HepG2 (cell line): ENCODE measurements at places on chromosomes 16 and 17.
A peak's percentile ranks its signal among the peaks of the same experiment; 100 is the strongest.

DNA sequence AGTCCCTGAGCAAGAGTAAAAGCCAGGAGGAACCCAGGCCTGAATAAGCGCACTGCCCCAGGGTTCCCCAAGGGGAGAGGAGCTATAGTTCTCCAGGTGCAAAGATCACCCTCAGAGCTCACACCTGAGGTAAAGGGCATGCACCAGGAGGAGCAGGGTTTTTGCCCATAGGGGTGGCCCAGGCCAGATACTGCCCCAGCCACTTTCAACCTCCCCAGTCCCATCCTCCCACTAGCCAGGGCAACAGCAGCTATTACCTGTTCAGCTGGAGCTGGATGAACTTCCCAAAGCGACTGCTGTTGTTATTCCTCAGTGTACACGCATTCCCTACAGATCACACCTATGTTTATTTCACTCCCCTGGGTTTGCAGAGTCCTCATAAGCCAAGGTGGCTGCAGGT lies 19.8 kb downstream of the MYO19 start:
- DNase-seq = no peak
- no peaks in the 10 kb centered on the region for H3K27me3 ChIP-seq

GRCh38 chr16:53052519-53053501 lies at the start of gene CHD9NB:
Gene CHD9NB (minus strand): TSS chr16:53052897. CDS start chr16:53044158, 8,739 bp downstream.
- no peak within 1 kb of the TSS for H3K4me3 ChIP-seq
- peaks cover 72% of the 10 kb centered on the region for H3K4me1 ChIP-seq
- peak within 1 kb of the TSS; percentile 38 for H3K27ac ChIP-seq
- no peaks in the 10 kb centered on the region for H3K27me3 ChIP-seq

DNA sequence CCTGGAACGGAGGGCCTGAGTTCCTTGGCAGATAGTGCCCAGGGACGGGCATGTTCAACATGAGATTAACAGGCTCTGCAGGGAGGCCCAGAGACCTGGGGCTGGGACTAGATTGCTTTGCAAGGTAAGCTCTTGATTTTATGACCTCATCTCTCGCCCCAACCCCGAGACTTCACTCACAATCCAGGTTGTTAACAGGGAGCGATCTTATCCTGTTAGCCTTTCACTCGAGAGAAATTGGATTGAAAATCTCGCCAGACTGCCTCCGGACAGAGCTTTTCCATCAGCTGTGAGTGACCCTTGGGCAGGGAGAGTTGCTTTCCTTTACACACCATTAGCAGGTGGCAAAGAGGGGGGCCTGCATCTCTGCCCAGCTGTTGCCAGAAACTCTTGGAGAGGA lies 521.7 kb upstream of the EEF2KMT start:
- H3K4me1 ChIP-seq = no peaks in the 10 kb centered on the region
- H3K27ac ChIP-seq = no peak overlapping the region
- H3K4me3 ChIP-seq = no peak overlapping the region
- peaks cover 1% of the 10 kb centered on the region; the same call in 1 of the 2 replicates for H3K27me3 ChIP-seq
- H3K36me3 ChIP-seq = no peaks in the 10 kb centered on the region

- DNase-seq = peak; percentile 48
- peak overlapping the region; percentile 57 for H3K4me3 ChIP-seq
Measured at GRCh38 chr16:53098526-53099317, 43.9 kb downstream of the CHD9 start.

DNA sequence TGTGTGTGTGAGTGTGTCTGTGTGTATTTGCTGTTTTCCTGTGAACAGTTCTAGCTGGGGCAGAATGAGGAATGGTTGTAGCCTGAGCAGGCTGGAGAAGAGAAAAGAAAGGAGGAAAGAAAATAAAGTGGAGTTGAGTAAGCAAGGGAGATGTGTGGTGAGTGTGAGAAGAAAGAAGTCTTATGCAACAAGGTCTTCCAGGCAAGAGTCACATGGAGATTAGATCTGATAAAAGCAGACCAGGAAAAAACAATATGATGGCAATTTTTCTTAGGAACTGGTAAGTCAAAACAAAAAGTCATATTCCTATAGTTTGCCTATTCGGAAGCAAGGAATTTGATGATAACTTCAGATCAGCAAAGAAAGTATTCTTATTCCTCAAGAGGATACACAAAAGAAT lies 125.0 kb downstream of the HS3ST3A1 start:
- no peak for DNase-seq
- no peak overlapping the region for H3K4me3 ChIP-seq
- H3K36me3 ChIP-seq = no peaks in the 10 kb centered on the region
- no peak overlapping the region for H3K27ac ChIP-seq
- H3K27me3 ChIP-seq = no peaks in the 10 kb centered on the region
- no peaks in the 10 kb centered on the region for H3K4me1 ChIP-seq

DNA sequence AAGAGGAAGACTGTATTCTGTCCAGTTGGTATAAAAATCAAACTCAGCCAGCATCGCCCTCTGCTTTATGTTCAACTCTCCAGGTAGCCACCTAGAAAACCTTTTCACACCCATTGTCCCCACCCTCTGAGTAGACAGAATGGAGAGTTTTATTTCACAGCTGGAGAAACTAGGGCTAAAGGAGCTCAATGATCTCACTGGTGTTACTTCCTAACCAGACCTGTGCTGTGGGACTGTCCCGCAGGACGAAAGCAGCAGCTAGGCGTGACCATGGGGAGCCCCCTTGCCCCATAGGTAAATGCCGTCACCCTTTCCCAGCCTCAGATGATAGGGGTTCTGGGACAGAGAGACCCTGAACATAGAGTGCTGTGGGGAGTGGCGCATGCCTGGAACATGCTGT lies 67.7 kb downstream of the CYLD start:
- H3K4me1 ChIP-seq = peaks cover 20% of the 10 kb centered on the region
- H3K36me3 ChIP-seq = no peaks in the 10 kb centered on the region
- no peak overlapping the region for H3K27ac ChIP-seq

DNA sequence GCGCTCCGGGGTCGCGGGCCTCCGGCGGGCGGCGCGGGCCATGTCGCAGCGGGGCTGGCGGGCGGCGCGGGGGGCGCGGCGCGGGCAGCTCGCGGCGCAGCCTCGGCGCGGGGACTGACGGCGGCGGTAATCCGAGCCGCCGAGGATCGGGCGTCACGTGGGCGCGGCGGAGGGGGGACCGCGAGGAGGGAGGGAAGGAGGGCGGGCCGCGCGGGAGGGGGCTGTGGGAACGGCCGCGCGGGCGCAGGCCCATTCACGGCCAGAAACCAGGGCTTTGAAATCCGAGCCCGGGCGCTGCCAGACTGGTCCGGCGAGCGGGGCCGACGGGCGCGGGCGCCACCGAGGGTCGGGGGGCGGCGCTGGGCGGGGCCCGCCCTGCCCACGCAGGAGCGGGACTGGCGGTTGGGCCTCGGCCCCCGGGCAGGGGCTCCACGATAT lies at the start of gene MTSS2:
Gene MTSS2, minus strand, starts transcription at position 116 of the 438 bp plus-strand sequence. CDS start 262 bp downstream, outside the sequence.
- peak; percentile 80 for DNase-seq
- peaks cover 1% of the 10 kb centered on the region; the same call in 1 of the 2 replicates for H3K36me3 ChIP-seq
- H3K4me1 ChIP-seq = peaks cover 80% of the 10 kb centered on the region
- H3K27ac ChIP-seq = peak within 1 kb of the TSS; percentile 91
- peak within 1 kb of the TSS; percentile 86 for H3K4me3 ChIP-seq
- no peaks in the 10 kb centered on the region for H3K27me3 ChIP-seq

GRCh38 chr16:83125999-83126568 lies 499.3 kb downstream of the CDH13 start:
- H3K27me3 ChIP-seq = no peaks in the 10 kb centered on the region

DNA sequence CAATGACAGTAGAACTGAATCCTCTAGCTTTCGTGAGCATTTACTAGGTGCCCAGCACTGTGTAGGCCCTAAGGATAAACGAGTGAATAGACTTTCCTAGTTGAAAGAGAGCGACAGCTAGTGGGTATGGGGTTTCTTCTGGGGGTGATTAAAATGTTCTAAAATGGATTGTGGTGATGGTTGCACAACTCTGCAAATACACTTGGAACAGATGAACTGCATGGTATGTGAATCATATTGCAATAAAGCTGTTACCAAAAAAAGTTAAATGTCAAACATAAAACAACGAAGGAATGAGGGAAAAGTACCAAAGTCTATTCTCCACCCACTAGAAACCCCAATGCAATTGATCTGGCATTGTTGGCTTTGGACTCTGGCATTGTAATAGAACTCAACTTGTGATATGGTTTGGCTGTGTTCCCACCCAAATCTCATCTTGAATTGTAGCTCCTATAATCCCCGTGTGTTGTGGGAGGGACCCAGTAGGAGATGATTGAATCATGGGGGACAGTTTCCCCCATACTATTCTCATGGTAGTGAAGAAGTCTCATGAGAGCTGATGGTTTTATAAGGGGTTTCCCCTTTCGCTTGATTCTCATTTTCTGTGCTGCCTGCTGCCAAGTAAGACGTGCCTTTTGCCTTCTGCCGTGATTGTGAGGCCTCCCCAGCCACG lies 70.5 kb downstream of the MARF1 start:
- no peaks in the 10 kb centered on the region for H3K27me3 ChIP-seq
- no peaks in the 10 kb centered on the region for H3K36me3 ChIP-seq
- peaks cover 62% of the 10 kb centered on the region for H3K4me1 ChIP-seq
- DNase-seq = peak; percentile 83
- H3K27ac ChIP-seq = peak overlapping the region; percentile 20

- H3K36me3 ChIP-seq = peaks cover 11% of the 10 kb centered on the region
- H3K4me1 ChIP-seq = peaks cover 27% of the 10 kb centered on the region
- peak; percentile 53 for DNase-seq
- no peak overlapping the region; the same call in 1 of the 2 replicates for H3K4me3 ChIP-seq
Measured at GRCh38 chr17:81291662-81292061, 3.4 kb downstream of the SLC38A10 start.

GRCh38 chr17:49364119-49364518 lies 2.1 kb upstream of the ZNF652 start:
- H3K4me1 ChIP-seq = peaks cover 33% of the 10 kb centered on the region
- no peak overlapping the region for H3K4me3 ChIP-seq
- H3K27ac ChIP-seq = no peak overlapping the region

DNA sequence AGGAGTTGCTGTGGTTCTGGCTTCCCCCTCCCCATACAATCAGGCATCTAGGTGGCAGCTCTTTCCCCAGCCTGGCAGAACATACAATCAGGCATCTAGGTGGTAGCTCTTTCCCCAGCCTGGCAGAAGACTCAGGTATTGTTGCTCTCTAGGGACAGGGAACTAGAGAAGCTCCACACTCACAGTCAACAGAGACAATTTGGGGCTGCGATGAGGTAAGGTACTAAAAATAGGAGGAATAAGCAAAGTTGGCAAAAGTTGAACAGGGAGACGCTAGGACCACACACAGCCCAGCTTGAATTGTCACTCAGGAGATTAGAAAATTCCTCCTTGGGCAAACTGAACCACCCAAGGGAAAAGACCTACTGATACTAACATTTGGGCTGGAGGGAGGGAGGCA lies 315.5 kb upstream of the CDH5 start:
- no peaks in the 10 kb centered on the region for H3K27me3 ChIP-seq
- H3K4me3 ChIP-seq = no peak overlapping the region
- H3K36me3 ChIP-seq = no peaks in the 10 kb centered on the region
- no peaks in the 10 kb centered on the region for H3K4me1 ChIP-seq

- H3K27me3 ChIP-seq = no peaks in the 10 kb centered on the region
- no peak overlapping the region for H3K4me3 ChIP-seq
Measured at GRCh38 chr16:70747703-70748631, 53.0 kb downstream of the VAC14 start.

- H3K36me3 ChIP-seq = no peaks in the 10 kb centered on the region
- no peak overlapping the region for H3K27ac ChIP-seq
- peaks cover 13% of the 10 kb centered on the region; the same call in 2 of the 3 replicates for H3K27me3 ChIP-seq
- peak overlapping the region; percentile 6; the same call in 1 of the 2 replicates for H3K4me3 ChIP-seq
- DNase-seq = peak; percentile 94
Measured at GRCh38 chr16:84013787-84014569, 28.6 kb downstream of the SLC38A8 start.

GRCh38 chr16:31453255-31454204 lies 5.8 kb upstream of the ARMC5 start:
- H3K4me1 ChIP-seq = peaks cover 63% of the 10 kb centered on the region
- no peak overlapping the region for H3K4me3 ChIP-seq

DNA sequence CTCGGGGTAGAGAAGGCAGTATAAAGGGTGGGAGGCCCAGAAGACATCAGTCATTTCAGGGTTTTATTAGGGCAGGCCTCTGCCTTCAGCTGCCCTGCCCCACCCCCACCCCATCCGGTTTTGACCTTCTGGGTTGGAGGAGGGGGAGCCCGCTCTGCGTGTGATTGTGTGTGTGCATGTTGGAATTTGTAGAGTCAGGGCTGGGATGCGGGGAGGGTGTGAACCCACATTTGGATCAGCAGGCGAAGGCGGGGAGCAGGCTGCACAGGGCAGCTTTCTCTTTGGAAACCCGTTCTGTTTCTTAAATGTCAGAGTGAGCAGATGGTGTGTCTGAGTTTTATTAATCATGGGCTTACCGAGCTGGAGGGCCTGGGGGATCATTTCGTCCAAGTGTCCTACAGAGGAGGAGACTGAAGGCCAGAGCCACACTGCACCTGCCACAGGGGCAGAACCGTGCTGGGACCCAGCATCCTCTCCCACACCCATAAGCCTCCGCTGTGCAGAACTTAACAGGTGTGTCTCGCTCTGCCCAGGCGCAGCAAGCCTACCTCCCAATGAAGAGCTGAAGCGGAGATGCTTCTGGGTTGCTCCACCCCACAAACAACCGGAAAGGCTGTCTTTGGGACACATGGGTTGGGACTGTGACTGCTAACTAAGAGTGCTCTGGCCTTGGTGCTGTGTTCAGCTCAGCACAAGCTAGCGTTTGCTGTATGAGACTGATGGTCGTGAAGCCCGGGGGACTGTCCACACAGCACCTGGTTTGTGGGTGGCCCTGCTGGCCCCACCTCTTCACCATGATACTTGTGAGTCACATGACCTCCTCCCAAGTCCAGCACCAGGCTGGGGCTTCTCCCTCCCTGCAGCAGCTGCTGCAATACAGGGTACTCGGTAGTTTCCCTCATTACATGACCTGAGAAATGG lies 70.9 kb upstream of the GSE1 start:
- H3K4me3 ChIP-seq = no peak overlapping the region
- no peaks in the 10 kb centered on the region for H3K27me3 ChIP-seq
- DNase-seq = no peak
- H3K36me3 ChIP-seq = no peaks in the 10 kb centered on the region
- H3K27ac ChIP-seq = no peak overlapping the region

GRCh38 chr17:75774471-75774990 lies 9.5 kb upstream of the GALK1 start:
- peaks cover 9% of the 10 kb centered on the region for H3K36me3 ChIP-seq
- no peak overlapping the region for H3K4me3 ChIP-seq
- no peak for DNase-seq
- no peaks in the 10 kb centered on the region; the same call in 2 of the 3 replicates for H3K27me3 ChIP-seq
- peaks cover 72% of the 10 kb centered on the region for H3K4me1 ChIP-seq

GRCh38 chr17:46020023-46020761 lies 21.1 kb downstream of the STH start:
- H3K27ac ChIP-seq = no peak overlapping the region
- H3K27me3 ChIP-seq = no peaks in the 10 kb centered on the region
- DNase-seq = no peak
- no peaks in the 10 kb centered on the region for H3K4me1 ChIP-seq
- no peak overlapping the region for H3K4me3 ChIP-seq
- no peaks in the 10 kb centered on the region; the same call in 1 of the 2 replicates for H3K36me3 ChIP-seq

- no peak overlapping the region for H3K4me3 ChIP-seq
- H3K36me3 ChIP-seq = no peaks in the 10 kb centered on the region
- H3K27me3 ChIP-seq = no peaks in the 10 kb centered on the region
- DNase-seq = no peak
- H3K27ac ChIP-seq = no peak overlapping the region
- peaks cover 11% of the 10 kb centered on the region for H3K4me1 ChIP-seq
Measured at GRCh38 chr17:61088556-61088955, 311.1 kb upstream of the TBX2 start.

- no peak for DNase-seq
- no peaks in the 10 kb centered on the region for H3K27me3 ChIP-seq
- H3K36me3 ChIP-seq = no peaks in the 10 kb centered on the region
- H3K4me1 ChIP-seq = no peaks in the 10 kb centered on the region
Measured at GRCh38 chr17:51319186-51319585, 58.8 kb downstream of the UTP18 start.

GRCh38 chr16:19659554-19659953 lies 58.5 kb downstream of the KNOP1 start:
- no peak overlapping the region for H3K27ac ChIP-seq
- no peak for DNase-seq
- no peak overlapping the region for H3K4me3 ChIP-seq
- H3K36me3 ChIP-seq = no peaks in the 10 kb centered on the region
